ENCODE measurements at places on chromosomes 3 and 15.
A peak's percentile ranks its signal among the peaks of the same experiment; 100 is the strongest.

- DNase-seq: no peak
These were observed 103.2 kb downstream of the RYK start for GRCh38 chr3:134147411-134147810.

DNA sequence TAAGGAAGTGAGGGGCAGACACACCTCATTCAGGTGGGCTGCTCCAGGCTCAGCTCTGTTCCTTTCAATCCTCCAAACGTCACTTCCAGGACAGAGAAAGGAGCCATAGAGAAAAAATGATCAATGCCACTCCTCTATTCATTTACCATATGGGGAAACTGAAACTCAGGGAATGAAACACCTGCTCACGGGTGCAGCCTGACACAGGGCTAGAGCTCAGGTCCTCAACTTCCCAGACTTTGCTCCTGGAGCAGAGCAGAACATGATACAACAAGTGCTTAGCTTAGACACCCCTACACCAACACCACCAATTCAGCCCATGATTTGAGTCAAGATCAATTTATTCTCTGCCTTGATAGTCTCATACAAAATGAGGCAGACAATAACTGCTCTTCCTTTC is 58.5 kb upstream of the LPP start:
- DNase-seq: no peak

GRCh38 chr15:52338058-52338457 is 42.5 kb upstream of the MYO5C start:
- DNase-seq: peak; percentile 21

DNA sequence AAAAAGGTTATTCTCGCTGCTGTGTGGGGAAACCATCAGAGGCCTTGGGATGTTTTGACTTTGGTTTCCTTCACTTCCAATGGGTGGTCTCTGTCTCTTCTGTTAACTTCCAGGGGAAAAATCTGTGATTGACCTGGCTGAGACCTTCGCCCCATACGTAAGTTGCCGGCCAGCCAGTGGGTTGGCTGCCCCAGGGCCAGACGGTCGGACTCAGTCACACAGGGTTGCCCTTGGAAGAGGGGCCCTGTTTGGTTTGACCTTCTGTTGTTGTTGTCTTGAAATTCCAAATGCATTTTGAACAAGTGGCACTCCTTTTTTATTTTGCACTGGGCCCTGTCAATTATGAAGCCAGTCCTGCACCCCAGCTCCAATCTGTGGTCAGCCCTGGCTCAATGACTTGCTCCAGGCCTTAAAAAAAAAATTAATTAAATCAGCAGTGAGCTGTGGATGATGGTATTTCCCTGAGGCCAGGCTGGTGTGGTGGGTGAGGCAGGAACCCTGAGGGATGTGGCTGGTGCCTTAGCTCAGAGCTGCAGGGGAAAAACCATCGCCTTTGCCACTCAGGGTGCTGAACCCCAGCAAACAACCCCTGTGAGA is 4.5 kb downstream of the FAM107A start:
- no peak for DNase-seq

DNA sequence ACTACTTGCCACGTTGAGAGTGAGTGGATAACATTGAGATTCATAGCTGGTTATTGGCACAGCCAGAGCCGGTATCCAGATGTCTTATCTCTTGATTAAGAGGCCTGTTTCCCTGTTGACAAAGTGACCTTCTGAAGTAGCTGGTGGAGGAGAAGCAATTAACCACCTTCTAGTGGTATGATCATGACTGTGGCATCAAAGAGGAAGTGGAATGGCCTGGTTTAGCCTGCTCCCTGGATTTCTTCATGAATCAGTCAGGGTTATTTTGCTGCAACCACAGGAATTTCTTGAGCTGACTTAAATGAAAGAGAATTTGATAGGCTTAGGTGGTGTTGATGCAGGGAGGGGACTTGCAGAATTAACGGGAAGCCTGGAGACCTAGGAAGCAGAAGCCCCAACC is 398.3 kb downstream of the MFSD1 start:
- no peak for DNase-seq

Data from NCI-H524 (cell line).